ENCODE measurements at places on chromosomes 12 and 14.

- no peak for DNase-seq
Measured at GRCh38 chr12:23473071-23473470, 476.4 kb downstream of the SOX5 start.

GRCh38 chr12:123873793-123874192 lies 98.8 kb downstream of the CCDC92 start:
- DNase-seq: no peak

DNA sequence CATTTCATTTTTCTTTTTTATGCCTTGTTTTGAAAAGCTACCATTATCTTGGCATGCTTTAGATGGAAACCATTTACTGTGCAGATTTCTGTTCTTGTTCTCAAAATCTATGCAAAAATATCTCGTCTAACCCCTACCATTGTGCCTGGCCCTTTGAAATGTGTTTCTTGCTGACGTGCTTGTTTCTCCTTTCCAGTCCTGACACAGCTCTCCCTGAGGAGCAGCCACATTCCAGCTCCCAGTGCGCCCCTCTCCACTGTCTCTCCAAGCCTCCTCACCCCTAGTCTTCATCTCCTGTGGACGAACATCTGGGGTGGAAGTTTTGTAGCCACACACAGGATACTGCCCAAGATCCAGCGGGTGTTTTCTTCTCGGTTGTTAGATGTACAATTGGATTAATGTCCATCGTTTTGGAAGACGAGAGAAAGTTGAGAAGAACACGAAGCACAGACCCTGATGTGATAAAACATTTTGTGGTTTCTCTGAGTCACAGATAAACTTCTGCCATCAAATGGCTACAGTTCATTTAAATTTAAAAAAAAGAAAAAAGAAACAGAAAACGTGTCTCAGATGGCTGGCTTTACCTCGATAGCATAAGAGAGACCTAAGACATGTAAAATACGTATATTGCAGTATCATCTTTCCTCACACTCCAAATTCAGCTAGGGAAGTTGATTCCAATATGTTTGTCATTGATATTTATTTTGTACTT lies 21.9 kb upstream of the FGD4 start:
- DNase-seq: no peak

- no peak for DNase-seq
Measured at GRCh38 chr12:57611108-57611826, at the start of gene ARHGEF25. Gene ARHGEF25 (plus strand): TSS chr12:57611435. CDS start chr12:57611895, 460 bp downstream.

DNA sequence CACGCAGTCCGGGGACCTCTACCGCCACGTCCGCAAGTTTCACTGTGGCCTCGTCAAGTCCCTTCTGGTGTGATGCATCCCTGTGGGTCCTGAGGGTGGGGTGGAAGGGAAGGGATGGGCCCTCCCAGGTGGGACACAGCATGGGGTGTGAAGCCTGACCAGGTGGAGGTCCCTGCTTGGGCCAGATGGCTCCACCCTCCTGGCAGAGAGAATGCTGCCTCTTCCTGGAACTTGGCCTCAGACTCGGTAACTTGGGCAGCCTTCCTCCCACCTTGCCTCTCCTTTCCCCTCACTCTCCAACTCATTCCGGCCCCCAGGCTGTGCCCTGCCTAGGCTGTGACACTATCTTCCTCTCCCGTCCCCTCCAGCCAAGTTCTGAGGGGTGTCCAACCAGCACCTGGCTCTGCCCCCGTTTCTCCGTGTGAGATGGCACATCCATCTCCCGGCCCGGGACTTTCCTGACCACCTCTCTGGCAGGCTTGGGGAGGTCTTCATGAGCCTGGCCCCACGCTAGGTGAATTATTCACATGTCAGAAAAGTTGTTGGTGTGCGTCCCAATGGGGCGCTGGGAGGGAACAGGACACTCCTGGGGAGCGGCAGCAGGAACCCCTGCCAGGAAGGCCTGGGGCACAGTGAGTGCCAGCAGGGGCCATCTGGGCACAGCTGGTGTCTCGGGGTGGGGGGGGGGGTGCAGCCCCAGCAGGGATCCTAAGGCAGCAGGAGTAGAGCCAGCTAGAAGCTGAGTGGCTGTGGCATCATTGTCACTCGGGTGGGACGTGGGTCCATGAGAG lies 1.7 kb downstream of the ZBTB42 start:
- no peak for DNase-seq

- DNase-seq: no peak
Measured at GRCh38 chr12:108270035-108270848, 68.9 kb downstream of the CMKLR1 start.

- DNase-seq: no peak
Measured at GRCh38 chr14:27386391-27386790, 788.6 kb upstream of the NOVA1 start.
